ENCODE measurements at places on chromosomes 16 and 17.

GRCh38 chr17:72466199-72466598 is 345.4 kb downstream of the SOX9 start:
- DNase-seq, result no peak

- DNase-seq, result no peak
Observed at GRCh38 chr16:80317599-80318037, 223.2 kb upstream of the DYNLRB2 start.

DNA sequence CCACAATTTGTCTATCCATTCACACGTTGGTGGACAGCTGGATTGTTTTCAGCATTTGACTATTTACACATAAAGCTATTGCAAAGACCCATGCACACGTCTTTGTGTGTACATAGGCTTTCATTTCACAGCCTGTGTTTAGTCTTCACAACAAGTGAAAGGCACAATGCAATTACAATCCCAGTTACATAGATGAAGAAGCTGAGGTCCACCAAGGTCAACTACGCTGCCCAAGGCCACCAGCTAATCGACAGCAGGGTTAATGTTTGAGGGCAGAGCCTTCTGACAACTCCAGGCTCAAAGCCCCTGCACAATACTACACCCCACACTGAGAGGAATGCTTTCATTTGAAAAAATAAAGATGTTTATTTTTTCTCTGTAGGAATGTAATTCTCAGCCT is 93.6 kb upstream of the CDH13 start:
- no peak for DNase-seq

GRCh38 chr17:78862073-78863023 is 21.7 kb upstream of the USP36 start:
- DNase-seq, result no peak

GRCh38 chr16:88561485-88562359 is 8.5 kb upstream of the ZC3H18 start:
- DNase-seq, result peak; percentile 62

DNA sequence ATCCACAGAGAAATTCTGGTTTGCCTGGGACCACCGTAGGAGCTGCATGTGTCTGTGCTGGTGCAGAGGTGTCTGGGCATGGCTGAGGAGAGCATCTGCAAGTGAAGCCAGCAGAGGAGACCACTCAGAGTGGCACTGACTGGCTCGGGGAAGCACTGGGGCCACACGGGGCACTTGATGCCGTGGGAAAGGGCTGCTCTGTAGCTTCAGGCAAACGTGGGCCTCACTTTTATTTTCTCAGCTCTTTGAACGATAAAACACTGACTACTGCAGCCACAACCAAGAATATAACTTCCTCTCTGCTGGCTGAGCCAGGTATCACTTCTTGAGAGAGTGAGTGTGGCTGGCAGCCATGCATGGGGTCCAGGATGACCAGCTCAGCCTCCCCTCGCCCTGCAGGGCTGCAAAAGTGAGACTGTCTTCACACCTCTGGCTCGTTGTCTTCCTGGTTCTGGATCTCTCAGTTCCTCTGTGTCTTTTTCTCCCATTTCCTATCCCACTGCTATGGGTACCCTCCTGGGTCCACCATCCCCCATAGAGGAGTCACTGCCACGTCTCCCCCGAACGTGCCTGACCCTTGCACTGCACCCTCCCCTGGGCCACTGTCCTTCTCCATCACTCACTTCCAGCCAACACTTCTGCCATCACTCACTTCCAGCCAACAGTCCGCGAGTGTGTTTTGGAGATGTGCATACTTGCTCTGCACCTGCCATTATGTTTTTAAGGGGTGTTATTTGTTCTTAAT is 201.4 kb upstream of the CHMP6 start:
- DNase-seq, result no peak

DNA sequence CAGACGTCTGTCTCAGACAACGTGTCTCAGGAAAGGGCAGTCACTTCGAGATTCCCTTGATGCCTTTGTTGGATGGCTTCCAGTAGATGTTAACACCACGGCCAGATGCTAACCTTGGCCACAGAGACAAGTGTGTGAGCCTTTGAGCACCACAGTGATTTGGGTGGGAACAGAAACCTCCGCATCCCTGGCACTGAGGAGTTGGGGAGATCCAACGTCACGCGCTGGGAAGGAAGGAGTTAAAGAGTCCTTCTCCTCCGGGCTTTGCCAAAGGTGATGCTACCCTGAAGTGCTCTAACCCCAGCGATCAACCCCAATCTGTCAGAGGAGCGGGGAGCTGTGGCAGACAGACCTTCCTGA is 3.0 kb upstream of the ABR start:
- DNase-seq, result no peak

GRCh38 chr17:79690988-79691836 is 39.5 kb upstream of the ENPP7 start:
- no peak for DNase-seq

- no peak for DNase-seq
Observed at GRCh38 chr17:6082335-6082734, 12.2 kb downstream of the WSCD1 start.

GRCh38 chr17:66988069-66988798 is 23.7 kb downstream of the CACNG4 start:
- no peak for DNase-seq

DNA sequence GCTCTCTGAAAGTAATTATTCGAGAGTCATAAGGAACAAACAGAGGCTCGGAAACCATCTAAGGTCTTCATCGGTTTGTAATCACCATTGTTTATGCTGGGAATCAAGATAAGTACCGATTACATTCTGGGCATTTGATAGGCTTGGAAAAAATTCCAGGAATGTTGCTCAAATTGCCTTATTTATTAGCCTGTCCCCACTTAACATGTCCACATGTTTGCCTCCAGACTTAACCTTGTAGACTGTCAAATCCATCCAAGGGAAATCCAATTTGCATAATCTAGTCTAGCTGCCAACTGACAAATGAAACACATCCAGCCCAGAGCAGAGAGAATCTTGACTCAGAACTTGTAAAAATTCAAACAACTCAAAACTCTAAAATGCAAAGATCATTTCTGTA is 51.3 kb upstream of the TMC5 start:
- no peak for DNase-seq

DNA sequence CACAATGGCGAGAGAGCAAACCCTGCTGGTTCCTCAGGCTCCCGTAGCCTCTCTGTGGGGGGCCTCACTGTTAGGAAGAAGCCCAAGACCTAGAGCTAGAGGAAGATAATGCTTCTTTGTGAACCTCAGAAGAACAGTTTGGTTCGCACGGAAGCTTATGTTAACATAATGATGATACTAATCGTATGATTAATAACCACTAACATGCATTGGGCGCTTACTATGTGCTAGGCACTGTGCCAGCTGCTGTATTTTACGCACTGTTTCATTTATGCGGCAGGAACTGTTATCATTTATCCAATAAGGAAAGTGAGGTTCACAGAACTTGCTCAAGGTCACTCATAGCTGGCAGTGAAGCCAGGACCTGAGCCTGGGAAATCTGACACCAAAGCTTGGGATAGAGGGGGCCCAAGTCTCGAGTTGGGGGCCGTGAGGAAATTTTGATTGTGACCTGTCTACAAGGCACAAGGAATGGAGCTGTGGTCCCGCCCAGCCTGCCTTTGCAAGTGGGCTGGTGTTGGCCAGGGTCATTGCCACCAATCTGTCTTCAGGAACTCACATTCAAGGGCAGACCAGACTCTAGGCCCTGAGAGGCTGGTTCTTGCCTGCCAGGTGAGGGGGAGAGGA is 6.8 kb downstream of the PRCD start:
- DNase-seq, result no peak

DNA sequence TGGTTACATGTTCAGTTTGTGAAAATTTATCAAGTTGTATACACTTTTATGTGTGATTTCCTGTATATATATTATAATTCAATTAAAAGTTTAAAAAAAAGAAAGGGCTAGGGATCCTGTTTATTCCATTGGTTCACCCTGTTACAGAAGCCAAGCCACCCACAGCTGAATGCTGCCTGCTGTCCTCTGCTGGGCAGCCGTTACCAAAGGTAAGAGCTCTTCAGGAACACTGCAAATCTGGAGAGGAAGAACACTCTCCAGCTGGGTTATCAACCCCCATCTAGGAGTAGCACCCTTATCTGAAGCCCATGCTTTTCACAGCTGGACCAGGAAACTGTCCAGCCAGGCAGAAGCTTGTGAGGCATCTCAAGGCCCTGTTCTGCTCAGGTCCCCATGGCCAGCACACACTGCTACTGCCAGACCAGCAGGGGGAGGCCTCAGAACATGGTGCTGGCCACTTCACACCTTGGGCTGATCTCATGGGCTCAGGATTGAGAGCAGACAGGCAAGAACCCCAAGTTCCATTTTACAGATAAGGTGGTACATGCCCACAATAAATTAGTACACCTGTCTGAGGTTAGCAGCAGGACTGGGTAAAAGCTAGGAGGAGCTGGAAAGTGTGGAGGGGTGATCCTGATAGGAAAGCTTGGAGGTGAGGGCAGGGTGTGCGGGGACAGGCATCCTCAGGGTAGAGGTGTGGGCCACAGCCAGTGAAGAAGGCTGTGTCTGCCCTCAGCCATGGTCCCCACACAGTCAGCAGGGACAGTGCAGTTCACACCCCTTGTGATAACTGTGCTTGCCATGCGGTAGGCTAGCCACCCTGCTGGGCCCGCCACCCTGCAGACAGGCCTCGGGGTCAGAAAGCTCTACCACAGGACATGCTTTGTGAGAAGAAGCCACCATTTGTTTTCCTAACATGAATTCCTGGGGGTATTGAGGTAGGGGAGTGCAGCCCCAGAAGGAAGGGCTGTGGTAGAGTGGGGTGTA is 54.3 kb upstream of the SREBF1 start:
- DNase-seq, result no peak

DNA sequence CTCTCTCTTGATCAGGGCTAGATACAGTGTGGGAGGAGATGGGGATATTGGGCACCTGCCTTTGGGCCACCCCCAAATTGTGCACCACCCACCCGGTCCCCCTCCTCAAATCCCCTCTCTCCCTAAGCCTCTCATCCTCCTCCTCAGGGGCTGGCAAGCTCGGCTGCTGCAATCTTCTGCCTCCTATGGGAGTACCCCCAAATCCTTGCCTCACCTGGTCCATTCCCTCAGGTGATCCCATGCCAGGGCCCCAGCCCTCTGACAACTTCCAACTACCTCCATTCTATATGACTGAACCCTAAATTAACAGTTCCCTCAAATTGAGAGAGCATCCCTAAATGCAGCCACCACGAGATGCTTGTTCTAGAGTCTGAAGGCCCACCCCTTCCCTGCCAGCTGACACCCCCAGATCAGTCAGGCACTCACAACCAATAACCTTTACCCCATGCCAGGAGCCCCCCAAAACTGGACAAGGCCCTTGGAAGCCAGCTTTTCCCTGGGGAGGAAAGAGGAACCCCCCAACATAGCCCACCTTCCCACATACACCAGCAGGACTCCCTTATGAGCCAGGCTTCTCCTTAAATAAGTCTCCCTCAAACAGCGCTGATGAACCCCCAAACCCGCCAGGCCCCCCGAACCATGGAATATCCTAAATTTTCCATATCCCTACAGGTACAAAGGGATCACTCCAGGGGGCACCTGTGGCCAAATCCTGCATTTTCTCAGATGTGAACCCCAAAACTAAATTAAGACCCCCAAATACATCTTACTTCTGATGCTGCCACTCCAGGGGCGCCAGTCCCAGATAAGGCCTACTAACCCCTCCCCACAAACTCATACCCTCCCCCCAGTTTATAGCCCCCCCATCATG is 3.2 kb downstream of the DLG4 start:
- DNase-seq, result no peak

- no peak for DNase-seq
Observed at GRCh38 chr16:47873434-47873833, 282.4 kb downstream of the ABCC12 start.

DNA sequence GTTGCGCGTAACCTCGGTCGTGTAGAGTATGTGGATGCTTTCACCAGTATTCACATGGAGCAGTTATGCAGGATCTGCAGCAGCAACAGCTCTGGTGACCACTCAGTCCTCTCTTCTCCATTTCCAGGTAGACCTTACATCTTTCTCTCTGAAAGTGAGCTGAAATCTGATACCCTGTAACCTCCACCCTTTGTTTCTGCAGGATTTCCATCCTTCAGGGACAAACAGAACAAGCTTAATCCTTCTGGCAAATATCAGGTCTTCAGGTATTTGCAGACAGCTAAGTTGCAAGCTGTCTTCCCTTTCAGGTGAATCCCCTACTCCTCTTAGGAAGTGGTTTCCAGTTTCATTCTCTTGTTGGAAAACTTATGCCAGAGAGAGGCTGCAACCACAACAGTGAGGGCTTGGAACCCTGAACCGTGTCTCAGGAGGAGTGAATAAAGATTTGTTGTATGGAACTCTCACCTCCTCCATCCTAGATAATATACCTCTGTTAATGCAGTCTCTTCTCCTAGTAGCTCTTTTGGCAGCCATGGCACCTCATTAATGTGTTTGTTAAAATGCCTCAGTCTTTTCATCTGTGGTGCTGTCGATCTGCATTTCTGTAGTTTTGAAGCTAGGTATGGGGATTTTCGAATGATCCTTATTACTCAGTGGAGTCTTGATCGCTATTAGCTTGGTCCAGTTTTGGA is 172.5 kb downstream of the PRKCA start:
- DNase-seq, result no peak

DNA sequence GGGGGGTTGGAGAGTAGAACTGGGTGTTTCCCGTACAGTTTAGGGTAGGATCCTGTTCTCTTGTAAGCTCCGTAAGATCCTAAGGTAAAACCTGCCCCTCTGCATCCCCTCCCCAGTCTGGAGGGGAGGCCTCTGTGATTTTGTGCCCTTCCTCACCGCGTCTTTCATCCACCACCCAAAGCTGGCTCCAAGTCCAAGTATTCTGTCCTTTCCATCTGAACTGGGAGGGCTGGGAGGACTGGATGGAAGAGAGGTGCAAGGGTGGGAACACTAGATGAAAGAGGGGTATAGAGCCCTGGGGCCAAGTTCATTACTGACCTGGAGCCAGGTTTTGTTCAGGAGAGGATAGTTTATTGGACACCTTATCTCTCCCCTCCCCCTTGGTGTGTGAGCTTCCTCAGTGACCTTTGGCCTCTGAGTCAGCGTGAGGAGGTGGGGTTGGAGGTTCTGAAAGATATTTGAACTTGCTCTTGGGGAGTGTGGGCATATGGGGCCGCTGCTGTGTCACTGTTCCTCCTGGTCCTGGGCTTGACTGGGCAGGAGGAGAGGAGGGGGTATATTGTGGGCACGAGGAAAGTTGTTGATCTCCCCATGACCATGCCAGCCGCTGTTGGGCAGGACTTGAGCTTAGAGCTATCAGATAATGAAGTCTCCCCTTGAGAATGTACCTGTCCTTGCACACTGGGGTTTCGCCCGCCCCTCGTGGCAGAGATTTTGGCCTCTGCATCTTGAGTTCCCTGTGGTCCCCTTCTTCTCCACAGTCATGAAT is 1.6 kb downstream of the LASP1 start:
- no peak for DNase-seq

Measured in dorsolateral prefrontal cortex (tissue), 122 donors.